ENCODE measurements at places on chromosomes 2 and 18.

DNA sequence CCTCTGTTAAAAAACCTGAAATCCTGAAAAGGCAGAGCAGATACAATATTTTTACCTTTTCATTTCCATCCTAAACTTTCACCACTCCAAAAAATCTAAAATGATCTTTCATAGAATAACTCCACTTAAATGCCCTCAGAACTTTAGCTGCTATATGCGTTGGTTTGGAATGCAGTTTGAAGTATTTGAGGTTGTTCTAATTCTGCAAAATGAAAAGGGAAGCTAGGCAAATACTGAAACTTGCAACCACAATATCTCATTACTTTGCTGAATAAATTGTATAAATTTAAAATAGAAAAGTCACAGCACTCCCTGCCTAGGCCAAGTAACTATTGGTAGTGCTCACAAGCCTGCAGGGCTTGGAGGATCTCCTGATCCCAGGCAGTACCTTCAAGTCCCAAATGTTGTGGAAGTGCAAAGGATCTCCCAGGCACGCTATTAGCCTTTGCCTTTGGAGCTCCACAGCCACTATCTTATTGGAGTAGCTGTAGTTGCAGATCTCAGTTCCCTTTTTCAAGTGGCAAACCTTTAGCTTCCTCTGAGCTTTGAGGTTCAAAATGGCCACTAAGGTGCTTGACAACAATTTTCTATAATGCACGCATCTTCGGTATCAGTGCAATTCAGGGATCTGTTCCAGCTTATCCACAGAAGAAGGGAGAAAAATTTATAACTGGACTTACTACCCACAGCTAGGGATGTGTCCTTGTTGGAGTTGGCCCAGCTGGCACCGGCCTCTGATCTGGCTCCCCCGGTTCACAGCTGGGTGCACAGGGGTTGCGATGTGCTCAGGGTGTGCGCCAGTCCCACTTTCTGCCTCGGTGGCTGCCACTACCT, 43.4 kb upstream of the ANKRD62 start:
- DNase-seq = no peak

GRCh38 chr18:7415081-7415894, 151.8 kb upstream of the PTPRM start:
- DNase-seq = no peak

DNA sequence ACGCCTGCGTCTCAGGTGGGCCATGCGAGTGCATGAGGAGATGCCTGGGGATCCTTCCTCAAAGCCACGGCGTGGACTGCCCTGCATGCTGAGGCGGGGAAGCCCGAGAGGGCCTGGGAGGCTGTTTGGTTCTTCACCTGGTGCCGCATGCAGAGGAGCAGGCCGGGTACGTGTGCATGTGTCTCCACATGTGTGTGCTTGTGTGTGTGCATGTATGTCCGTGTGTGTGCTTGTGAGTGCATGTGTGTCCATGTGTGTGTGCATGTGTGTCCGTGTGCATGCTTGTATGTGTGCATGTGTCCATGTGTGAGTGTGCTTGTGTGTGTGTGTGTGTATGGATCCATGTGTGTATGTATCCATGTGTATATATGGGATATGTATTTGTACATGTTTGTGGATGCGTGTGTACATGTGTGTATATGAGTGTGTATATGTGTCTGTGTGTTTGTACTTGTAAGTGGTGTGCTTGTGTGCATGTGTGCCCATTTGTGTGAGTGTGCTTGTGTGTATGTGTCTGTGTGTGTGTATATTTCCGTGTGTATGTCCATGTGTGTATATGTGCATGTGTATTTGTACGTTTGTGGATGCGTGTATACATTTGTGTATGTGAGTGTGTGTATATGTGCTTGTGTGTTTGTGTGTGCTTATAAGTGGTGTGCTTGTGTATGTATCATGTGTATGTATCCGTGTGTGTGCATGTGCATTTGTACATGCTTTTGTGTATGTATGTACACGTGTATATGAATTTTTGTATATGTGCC, 79.0 kb downstream of the PTGR3 start:
- no peak for DNase-seq

DNA sequence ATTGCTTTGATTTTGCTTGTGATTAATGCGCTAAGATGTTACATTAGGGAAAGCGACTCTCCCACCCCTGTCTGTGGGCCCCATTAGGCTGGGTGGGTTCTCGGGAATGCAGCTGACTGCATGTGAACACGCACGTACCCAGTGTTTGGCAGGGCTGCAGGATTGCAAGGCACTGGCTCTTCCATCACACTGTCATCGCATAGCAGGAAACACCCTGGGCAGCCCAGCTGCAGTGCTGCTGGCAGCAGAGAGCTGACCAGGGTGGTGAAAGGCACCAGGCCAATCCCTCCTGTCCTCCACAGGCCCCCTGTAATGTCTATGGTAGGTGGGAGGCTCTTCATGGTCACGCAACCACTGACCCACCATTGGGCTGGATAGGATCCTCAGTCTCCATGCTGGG, 34.4 kb upstream of the FZD7 start:
- DNase-seq = no peak

GRCh38 chr2:2735041-2735440, 404.0 kb upstream of the MYT1L start:
- no peak for DNase-seq

- no peak for DNase-seq
Measured at GRCh38 chr2:67446491-67446911, 49.4 kb downstream of the ETAA1 start.

DNA sequence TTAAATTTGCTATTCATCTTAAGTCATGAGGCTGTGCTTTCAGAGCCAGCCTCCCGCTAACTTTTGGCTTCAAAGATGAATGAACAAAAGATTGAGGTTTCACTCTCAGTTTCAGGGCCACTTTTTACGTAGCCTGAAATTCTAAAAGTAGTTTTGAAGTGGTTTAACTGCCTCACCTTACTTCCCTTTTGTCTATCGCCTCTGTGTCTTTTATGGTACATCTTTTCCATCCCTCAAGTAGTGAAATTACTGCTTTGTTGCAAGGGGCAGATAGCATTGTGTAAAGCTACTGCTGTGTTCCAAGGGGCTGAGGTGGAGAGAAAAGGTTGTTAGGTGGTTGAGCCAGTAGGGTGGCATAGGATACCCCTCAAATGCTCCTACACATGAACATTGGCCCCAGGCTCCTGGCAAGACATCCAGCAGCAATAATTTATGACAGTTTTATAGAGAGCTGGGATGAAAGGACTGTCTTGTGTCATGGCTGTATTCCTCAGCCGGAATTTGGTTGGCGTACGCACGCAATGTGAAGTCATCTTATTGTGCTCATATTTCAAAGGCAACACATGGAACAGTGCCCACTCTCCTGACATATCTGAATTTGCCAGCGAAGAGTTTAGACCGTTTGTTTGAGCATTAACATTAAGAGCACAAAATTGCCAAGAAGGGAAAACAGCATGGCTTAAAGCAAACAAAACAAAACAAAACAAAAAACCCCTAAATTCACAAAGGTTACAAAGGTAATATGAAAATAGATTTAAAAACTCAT, 32.2 kb downstream of the QPCT start:
- peak; percentile 41 for DNase-seq

DNA sequence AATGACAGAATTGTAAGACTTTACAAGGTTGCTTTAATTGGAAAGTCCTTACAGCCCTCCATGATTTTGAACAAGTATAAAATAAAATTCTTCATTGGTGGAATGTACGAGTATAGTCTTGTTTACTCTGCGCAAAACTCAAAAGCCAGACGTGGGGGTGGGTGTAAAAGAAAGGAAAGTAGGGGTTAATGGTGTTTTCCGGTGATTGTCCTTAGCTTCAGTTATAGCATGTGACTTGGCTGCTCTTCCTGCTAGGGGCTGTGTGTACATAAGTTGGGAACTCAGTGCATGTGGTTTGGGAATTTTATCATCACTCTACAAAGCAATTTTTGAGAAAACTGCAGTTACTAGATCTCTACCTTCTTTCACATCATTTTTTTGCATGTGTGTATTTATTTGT, 82.4 kb upstream of the CAVIN2 start:
- no peak for DNase-seq

- no peak for DNase-seq
Measured at GRCh38 chr2:53750041-53750768, 17.4 kb upstream of the CHAC2 start.

DNA sequence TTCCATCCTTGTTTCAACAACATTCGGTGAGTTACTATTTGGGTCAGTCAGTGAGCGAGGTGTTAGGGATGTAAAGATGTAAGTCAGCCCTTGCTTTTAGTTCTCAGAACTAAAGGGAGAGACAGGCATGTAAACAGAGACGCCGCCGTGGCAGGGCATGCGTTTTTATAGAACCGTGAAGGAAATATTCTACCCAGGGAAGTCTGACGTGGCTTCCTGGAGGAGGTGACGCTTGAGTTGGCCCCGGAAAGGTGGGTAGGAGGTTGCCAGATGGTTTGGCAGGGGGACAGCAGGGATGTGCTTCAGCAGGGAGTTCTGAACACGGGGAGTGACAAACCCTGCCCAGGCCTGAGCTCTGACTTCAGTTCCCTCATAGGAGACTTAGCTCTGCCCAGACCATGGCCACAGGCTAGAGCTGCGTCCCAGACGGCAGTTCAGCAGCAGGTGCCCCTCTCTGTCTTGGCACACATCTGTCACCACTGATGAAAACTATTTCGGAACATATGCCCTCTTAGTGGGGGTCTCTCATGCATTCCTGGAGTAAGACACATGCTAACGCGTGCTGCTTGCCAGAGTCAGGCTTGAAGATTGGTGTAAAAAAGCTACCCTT, 23.4 kb upstream of the RPL31 start:
- DNase-seq = no peak

- no peak for DNase-seq
Measured at GRCh38 chr2:3433339-3433699, 53.8 kb downstream of the TRAPPC12 start.

DNA sequence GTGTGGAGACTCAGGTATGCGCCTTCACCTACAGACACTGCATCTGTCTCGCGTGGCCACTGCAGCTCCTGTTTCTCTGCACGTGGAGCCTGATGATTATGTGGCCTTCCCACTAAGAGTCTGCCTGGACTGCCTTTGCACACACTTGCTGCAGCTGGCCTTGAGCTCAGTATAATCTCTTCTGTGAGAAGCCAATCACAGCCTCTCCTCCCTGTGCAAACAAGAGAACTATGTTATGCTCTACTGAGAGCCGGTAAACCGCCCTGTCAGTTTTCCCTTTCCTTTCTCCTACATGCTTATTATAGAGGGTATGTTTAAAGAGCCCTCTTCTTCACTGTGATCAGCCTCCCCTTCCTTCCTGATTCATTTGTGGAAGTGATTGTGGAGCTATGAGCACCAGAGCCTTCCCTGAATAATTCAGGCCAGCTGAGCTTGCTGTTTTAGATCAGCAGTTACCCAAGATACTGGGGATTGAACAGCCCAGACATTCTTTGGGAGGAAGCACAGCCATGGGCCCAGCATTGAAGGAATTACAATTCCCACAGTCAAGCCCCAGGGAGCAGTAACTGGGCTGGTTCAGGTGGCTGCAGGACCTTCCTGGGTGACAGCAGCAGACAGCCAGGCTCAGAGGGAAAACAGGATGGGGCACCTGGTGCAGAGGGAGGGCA, 3.7 kb upstream of the TGFA start:
- DNase-seq = no peak

GRCh38 chr2:195608768-195609454, 48.1 kb upstream of the SLC39A10 start:
- DNase-seq = no peak

DNA sequence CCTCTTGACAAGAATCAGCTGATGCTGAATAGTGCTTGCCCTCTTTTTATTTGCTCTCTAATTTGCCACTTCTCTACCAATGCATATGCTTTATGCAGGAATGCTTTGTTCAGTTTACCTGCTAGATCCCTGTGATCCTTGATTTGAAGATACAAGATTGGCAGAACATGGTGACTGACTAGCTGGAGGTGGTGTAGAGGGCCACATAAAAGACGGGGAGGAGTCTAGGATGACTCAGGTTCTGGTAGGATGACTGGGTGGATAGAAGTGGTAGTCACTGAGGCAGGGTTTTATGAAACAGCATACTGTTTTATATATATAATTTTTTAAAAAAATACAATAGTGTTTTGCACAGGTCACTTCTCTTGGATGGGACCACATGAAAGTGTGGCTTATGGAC, 6.3 kb upstream of the ADGRF3 start:
- DNase-seq = no peak

- no peak for DNase-seq
Measured at GRCh38 chr2:175318542-175318941, 137.0 kb upstream of the ATP5MC3 start.

DNA sequence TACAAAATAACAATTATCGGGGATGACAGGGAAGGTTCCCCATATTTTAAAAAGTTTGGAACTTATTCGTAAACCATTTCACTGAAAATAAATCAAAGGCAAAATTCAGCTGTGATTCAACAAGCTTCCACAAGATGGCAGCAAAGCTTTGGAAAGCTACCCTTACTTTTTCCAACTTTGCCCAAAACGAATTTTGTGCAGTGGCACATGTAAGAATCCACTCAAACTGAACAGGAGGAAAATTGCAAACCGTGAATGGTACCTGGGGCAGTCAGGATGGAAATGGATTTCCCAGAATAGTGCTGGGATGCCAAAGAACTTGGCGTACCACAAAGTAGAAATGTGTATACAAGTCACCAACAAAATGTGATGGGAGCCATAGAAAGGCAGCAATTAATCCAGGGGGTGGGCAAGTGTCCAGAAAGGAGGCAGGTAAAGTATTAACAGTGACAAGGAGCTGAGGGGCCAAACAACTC, 10.7 kb downstream of the RPL31 start:
- peak; percentile 31 for DNase-seq

GRCh38 chr2:46132996-46133395, 164.2 kb upstream of the EPAS1 start:
- DNase-seq = no peak

GRCh38 chr2:136116151-136116812, 1.7 kb downstream of the CXCR4 start:
- DNase-seq = peak; percentile 83

DNA sequence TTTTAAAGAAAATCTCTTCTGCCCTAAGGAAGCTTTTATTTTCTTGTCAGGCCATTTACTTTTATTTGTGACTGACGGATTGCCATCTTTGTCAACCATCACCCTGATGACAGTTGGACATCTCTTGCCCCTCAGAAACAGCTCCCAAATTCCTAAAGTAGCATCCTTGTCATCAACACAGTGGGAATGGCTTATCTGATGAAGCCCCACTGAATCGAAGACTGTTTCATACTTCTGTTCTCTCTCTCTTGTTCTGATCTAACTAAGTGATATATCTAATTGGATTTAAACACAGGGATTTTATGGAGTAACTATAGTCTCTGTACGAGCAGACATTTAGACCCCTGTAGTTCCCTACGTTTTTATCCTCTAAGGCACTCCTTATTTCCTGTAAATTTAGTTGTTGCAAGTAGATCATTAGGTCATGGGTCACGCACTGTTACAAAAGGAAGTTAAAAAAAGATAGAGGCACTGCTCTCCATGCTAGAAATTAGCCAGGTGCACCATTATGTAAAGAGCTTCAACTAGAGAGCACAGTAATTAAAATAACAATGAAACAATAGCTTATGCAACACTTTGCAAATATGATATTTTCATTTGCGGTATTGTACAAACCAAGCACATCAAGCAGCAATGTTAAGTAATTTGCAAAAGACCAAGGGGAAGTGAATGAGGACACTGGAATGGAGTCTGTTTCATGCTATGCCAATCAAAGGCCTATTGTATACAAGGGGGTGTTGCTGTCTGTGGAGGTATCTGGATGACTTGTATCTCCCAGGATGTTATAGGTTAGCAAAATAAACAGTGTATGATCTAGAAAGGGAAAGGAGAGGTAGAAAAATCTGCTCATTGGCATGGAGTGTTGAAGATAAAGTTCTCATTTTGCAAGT, 284.7 kb downstream of the LRRTM1 start:
- no peak for DNase-seq

GRCh38 chr2:43224131-43224570, 2.3 kb downstream of the ZFP36L2 start:
- DNase-seq = peak; percentile 74

Measured in CD4-positive, alpha-beta T cell treated with Interferon alpha-2 for 1 hour (primary cell).